ENCODE measurements at places on chromosomes 3 and 15.

DNA sequence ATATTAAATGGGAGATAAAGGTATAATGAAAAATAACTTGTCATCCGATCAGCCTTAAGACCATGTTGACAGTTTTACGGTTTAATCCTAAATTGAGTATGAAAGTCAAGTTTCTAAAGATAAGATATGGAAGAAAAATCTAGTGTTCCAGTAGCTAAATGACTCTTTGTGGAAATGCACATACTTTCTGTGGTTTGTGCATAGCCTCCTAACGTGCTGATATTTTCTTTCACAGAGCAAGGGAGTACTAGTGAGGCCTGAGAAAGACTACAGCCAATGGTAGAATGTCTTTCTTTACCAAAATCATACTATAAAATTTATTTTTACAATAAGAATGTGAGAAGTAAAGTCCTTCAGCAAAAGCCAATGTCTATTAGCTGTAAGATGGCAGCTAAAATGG, 430.6 kb upstream of the RGMA start:
- no peak for DNase-seq

DNA sequence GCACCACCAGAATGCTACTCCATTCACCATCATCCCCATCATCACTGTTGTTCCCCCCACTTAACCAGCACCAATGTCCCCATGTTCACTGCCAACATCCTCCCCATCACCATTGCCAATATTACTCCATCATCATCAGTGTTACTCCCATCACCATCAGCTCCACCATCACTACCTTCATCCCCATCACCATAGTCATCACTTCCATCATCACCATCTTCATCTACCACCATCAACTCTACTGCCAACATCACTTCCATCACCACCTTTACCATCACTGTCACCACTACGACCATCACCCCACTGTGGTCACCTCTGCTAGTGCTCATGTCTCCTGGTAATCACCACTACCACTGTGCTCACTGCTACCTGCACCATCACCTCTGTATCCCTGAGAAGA, 47.2 kb upstream of the TMEM115 start:
- DNase-seq, result no peak

- no peak for DNase-seq
Observed at GRCh38 chr3:177777699-177778098, 580.4 kb upstream of the TBL1XR1 start.

DNA sequence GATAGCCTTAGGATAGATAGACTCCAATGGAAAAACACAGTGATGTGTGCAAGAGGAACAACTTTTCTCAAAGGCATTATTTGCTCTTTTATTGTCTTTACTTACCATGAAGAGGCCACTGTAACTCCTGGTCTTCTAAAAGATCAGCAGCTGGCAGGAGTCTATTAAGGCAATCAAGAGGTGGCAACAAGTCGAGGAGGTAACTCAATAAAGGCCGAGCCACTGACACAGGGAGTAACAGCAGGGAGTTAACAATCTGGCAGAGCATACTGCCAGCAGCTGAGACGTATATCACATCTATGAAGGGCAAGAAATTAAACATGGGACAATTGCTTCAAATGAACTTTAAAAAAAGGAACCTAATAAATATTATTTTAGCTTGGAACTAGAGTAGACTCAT, 106.2 kb downstream of the HERC1 start:
- no peak for DNase-seq

GRCh38 chr3:128068156-128068620, 16.0 kb downstream of the SEC61A1 start:
- DNase-seq, result no peak
